SJSA1 (cell line): ENCODE measurements at places on chromosomes 7 and 10.

DNA sequence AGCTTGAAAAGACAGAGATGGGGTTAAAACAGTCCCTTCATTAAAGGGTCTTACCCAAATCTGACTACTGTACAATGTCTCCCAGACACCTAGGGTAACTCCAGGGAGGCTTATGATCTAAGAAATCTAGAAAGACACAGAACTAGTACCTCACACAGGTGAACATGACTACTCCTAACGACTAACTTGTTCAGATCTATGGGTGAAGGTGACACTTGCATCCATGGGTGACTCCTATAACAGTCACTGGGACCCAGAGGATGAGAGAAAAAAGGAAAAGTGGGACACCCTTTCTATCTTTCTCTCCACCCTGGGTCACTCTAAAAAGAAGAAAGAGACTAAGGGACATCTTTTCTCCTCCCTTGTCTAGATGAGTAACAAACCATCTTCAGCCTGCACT lies 19.2 kb downstream of the AKR1C8 start:
- no peak overlapping the region for H3K4me3 ChIP-seq
- no peak overlapping the region for H3K27ac ChIP-seq
- no peaks in the 10 kb centered on the region for H3K36me3 ChIP-seq
- H3K4me1 ChIP-seq: no peaks in the 10 kb centered on the region

GRCh38 chr10:127216274-127216673 lies 19.9 kb upstream of the INSYN2A start:
- no peak overlapping the region for H3K4me3 ChIP-seq
- no peaks in the 10 kb centered on the region for H3K36me3 ChIP-seq
- 0 out of 2 replicates have a peak, but pooled peaks cover 2% of the 10 kb centered on the region for H3K4me1 ChIP-seq

DNA sequence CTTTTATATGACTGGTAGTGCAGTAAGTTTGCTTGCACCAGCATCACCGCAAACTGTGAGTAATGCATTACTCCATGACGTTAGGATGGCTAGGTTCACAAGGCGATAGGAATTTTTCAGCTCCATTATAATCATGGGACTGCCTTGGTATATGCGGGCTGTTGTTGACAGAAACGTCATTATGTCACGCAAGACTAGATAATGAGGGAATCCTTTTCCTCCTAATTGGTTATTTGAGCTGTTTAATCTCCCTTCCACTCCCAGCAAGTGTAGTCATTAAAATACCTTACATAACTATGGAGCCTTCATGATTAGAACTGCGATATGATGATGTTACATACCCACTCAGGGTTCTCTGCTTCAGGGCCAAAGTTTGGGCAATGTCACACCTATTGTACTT lies 17.3 kb downstream of the KLLN start:
- H3K4me1 ChIP-seq: peaks cover 22% of the 10 kb centered on the region
- H3K27me3 ChIP-seq: no peaks in the 10 kb centered on the region
- no peaks in the 10 kb centered on the region for H3K36me3 ChIP-seq
- peak; percentile 48 for DNase-seq

DNA sequence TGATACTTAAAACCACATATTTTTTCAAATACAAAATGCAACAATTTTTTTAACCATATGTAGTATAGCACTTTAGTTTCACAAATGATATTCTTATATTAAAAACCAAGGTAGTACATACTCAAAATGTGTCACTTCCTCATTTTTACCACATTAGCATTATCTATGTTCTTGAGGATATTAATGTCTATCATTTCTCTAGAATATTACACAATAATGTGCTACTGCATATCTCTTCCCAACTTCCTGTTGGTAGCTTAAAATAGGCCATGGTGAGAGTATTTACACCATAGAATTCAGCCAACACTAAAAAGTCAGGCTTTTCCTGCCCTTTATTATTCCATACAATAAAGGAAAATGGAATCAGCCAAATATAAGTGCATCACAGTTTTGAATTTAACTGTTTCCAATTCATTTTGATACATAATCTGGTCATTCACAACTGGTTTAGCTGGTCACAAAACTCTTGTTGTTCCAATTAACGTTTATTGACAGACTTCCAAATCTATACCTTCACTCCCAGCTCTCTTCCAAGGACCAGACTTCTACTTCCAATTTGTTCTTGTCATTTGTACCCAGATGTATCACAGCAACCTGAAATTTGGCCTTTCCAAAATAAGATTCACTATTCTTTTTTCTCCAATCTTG lies 20.0 kb upstream of the LRRC17 start:
- no peak for DNase-seq
- H3K4me1 ChIP-seq: peaks cover 50% of the 10 kb centered on the region
- H3K27ac ChIP-seq: peak overlapping the region; percentile 13; the same call in 1 of the 2 replicates
- H3K36me3 ChIP-seq: no peaks in the 10 kb centered on the region
- no peaks in the 10 kb centered on the region for H3K27me3 ChIP-seq
- no peak overlapping the region for H3K4me3 ChIP-seq

DNA sequence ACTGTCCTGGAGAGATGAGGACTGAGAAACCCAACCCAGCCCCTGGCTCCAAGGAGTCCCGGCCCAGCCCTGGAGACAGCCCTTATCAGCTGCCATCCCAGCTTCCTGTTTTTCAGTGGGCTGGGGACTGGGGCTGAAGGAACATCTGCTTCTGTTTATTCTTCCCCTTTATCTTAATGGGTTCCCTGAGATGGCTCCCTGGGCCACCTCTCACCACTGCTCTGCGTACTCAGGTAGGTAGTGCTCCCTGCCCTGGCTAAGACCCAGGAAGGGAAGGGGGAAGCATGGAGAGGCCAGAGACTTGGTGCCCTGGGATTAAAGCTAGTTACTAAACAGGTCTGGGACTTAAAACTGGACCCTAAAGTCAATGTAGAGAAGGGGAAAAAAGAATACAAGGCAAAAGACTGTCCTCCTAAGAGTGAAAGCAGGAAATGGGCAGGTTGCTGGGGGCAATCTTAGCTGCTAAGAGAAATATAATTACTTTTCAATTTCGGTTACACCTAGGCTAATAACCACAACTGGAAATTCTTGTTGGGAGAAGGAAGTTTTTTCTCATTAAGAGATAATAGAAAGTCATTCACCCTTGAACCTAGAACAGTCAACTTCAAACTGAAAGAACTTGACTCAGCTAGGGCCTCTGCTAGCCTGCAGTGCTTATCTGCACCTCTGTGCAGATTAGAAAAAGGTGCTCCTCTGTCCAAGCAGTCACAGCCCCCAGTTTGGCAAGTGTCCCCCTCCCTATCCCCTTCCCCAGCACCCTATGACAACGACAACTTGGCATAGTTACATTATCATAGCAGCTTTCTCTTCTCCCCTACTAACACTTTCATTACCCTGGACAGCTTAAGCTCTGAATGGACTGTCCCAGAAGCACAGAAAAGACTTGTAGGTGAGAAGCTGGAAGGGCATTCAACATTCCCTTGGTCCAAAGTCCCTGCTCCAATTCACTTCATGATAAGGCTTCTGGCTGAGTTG lies 65.6 kb upstream of the KDM7A start:
- H3K4me1 ChIP-seq: no peaks in the 10 kb centered on the region
- DNase-seq: no peak
- H3K27me3 ChIP-seq: no peaks in the 10 kb centered on the region
- H3K27ac ChIP-seq: no peak overlapping the region
- no peak overlapping the region for H3K4me3 ChIP-seq

GRCh38 chr7:41931263-41931646 lies 228.4 kb upstream of the INHBA start:
- DNase-seq: no peak
- H3K36me3 ChIP-seq: no peaks in the 10 kb centered on the region
- H3K27ac ChIP-seq: no peak overlapping the region
- H3K4me1 ChIP-seq: peaks cover 11% of the 10 kb centered on the region
- no peak overlapping the region for H3K4me3 ChIP-seq

- H3K27me3 ChIP-seq: 0 out of 2 replicates have a peak, but pooled peaks cover 4% of the 10 kb centered on the region
- no peaks in the 10 kb centered on the region for H3K36me3 ChIP-seq
- no peaks in the 10 kb centered on the region for H3K4me1 ChIP-seq
- no peak overlapping the region for H3K4me3 ChIP-seq
- no peak for DNase-seq
These were observed 19.2 kb downstream of the TBATA start for GRCh38 chr10:70765794-70766594.
